ENCODE measurements at places on chromosomes 7 and 10. TPM values are rescaled to one million over a fixed set of nuclear protein-coding genes. Genes with fewer than 3 reads are reported as not detected.

DNA sequence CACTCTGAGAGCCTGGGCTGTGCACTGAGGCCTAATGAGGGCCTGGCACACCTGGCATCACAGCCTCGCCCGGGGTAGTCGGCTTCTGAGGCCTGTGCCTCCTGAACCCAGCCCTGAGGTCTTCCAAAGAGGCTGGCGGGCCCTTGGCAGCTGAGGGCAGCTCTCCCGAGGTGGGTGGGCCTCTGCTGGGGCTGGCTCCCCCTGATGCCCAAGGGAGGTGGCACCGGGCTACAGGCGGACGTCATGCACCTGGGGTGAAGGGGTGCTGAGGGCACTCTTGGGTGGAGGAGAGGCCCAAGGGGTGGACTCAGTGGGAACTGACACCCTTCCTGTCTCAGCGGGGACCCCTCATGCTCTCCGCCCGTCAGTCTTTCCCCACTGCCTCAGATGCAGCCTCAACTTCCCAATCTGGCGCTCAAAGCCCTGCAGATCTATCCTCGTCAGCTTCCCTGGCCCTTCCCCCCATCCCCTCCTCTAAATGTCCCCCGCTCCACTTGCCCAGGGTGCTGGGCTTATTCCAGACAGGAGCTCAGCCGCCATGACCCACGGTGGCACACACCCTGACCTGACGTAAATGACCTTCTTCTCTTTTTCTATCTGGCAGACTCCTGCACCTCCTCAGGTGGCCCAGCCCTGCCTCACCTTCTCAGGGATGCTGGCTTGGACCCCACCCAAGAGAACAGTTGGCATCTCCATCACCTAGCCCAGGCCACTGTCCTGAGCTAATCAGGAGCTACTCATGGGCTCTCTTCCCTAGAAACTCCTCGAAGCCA is 38.2 kb downstream of the MYL10 start:
- no peak for DNase-seq

DNA sequence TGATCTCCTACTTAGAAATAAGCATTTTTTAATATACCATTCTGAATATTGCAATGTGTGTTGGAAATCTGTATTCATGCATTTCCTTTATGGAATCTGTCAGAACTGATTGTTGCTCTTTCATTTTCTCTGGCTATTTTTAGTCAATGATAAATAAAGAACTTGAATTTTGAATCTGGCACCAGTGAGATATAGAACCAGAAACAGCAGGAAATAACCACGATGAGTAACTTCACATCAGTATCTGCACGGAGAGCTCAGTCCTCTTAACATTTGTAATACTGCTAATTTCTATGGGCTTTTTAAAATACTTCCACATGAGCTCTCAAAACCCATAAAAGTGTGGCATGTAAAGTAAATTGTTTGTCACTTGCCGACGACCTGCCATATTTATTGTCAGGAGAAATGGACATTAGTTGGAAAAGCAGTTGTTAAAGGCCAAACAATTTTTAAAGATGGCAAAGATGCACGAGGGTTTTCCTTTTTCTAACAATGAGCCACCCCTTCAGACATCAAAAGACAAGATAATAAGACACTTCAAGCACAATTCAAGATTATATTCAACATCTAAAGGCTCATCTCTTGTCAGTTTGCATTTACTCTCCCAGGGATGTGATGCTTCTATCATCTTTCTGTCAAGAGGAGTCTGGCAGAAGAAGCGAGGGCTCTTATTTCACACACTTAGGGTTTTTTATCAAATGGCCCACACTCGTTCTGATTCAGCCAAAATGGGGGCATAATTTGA is 118.3 kb downstream of the POU6F2 start:
- DNase-seq: no peak

- no peak for DNase-seq
Measured at GRCh38 chr7:124440081-124440480, 325.5 kb downstream of the GPR37 start.

Gene SPDYE2B
- 0.62 TPM for polyA plus RNA-seq

DNA sequence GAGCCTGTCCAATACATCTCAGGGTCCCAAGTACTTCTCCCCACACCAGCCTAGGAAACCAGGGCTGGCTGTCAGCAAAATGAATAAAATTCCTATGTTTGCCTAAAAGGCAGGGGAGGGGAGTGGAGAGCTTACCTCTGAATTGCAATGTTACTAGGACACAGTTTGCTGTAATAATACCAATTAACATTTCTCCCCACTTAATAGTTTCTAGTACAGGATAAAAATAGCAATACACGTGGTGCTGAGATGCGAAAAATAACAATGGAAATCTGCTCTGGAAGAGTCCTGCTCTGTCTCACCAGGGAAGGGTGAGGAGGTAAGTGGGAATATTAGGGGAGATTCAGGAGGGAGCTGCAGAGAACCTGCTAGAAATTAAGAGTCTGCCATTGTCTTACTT is 112.3 kb downstream of the PLXNA4 start:
- DNase-seq: no peak

GRCh38 chr10:2703953-2704352 is 363.4 kb upstream of the PFKP start:
- DNase-seq: no peak

GRCh38 chr7:39667341-39667923 is 44.1 kb downstream of the RALA start:
- DNase-seq: no peak

DNA sequence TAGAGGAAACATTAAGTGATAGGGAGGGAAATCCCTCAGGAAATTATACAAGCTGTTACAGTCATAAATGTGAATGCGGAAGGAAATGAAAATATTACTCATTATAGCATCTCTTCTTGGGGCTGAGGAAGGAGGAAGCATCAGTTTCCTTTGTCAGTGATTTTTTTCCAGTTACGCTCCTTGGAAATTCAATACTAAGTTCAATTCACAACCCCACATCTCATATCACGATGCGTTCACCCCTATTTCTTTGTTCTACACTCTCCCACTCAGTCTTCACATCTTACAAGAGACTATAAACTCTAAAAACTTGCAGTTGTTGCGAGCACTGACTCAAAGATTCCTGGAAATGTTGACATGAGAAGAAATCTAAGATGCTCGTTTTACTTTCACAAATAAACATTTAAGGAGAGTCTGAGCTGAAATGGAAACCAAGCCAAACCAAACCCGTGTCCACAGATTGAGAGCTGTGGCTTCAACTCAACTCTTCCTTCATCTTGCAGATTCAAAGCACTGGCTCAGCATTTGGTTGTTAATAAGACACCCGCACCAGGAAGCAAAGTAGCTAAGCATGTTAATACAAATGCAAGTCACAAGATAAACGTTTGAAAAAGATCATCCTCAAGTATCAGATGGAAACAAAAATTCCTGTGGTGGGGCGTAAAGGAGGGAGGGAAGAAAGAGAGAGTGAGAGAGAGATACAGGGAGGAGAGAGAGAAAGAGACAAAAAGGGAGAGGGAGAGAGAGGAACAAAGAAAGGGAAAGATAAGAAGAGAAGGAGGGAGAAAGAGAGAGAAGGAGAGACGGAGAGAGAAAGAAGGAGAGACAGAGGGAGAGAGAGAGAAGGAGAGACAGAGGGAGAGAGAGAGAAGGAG is 150.0 kb upstream of the RSU1 start:
- DNase-seq: no peak

Gene HTRA1
- 212 TPM for polyA plus RNA-seq

GRCh38 chr7:27994639-27995038 is 186.0 kb downstream of the JAZF1 start:
- no peak for DNase-seq

- DNase-seq: no peak
Measured at GRCh38 chr10:58217612-58218011, 50.1 kb downstream of the IPMK start.

Gene THNSL1
- 19.6 TPM for polyA plus RNA-seq

Gene FGFR2
- polyA plus RNA-seq: 86.5 TPM

GRCh38 chr7:133452577-133452976 is 199.7 kb downstream of the EXOC4 start:
- DNase-seq: no peak

Gene PNLIPRP3
- not detected for polyA plus RNA-seq

- no peak for DNase-seq
Measured at GRCh38 chr10:11434324-11434723, 177.1 kb downstream of the USP6NL start.

- DNase-seq: no peak
Measured at GRCh38 chr10:1690086-1690485, 47.2 kb downstream of the ADARB2 start.

DNA sequence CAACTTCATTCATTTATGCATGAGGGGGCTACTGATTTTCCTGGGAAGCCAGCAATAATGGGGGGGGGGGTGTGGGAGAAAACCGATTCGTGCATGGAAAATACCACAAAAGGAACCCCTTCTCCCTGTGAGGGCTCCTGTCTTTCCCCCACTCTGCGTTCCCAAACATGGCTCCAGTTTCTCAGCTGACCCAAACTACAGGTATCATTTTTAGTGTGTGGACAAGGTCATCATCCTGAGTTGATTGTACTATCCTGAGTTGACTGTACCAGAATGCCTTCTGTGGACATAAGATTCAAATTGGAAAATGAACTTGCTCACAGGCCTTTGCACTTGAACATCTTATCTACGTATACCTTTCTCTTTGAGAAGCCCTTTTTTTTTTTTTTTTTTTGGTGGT is 49.9 kb downstream of the ZRANB1 start:
- DNase-seq: no peak

GRCh38 chr10:74888962-74889661 is 62.7 kb downstream of the KAT6B start:
- DNase-seq: no peak

DNA sequence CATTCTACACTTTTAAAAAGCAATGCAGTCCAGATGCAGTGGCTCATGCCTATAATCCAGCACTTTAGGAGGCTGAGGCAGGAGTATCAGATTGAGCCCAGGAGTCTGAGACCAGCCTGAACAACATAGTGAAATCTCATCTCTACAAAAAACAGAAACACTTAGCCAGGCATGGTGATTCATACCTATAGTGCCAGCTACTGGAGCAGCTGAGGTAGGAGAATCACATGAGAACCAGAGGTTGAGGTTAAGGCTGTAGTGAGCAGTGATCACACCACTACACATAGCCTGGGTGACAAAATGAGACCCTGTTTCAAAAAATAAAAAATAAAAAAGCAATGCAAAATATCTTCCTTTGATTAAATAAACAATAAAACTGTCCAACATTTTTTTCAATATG is 205.2 kb downstream of the GRM8 start:
- no peak for DNase-seq

DNA sequence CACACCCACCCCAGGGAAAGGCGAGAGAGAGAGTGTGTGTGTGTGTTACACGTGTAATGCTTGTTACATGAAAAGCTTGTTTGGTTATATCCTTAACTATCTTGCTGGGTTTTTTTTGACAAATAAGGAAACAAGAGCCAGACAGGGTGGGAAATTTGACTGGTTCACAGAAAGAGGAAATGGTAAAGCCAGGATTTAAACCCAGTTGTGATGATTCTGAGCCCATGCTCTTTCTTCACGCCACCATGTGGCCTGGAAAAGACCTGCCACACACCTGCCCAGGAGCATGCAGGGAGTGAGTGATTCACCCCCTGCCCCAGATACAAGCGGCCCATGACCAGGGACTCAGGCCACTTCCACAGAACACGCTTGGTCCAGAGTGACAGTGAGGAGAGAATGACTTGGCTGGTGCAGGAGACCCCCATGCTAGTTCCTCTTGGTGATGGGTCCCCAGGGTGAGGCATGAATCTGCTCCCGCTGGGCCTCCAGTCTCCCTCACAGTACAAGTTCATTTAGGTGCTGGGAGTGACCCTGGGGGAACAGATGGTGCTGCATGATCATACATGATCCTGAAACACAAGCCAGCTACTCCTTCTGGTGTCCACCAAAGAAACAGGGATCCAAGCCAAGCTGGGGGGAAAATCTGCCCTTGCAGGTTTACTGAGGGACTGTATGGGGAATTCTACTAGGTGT is 21.0 kb upstream of the EIF5AL1 start:
- DNase-seq: no peak

Gene NCF1
- polyA plus RNA-seq: 1.6 TPM

Gene STN1
- 27.1 TPM for polyA plus RNA-seq

DNA sequence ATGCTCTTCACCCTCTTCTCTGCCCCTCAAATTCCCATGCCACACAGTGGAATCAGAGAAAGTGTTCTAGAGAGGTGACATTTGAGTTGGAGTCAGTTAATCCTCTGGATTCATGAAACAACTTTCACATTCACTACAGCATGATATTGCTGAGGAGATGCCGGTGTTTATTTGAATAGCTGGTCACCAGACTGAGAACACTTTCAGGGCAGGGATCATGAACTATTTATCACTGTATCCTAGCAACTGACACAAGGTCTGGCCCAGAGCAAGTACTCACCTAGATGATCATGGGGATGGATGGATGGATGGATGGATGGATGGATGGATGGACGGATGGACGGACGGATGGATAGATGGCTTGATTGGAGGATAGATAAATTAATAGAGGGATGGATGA is 116.7 kb upstream of the ZMIZ1 start:
- no peak for DNase-seq

Gene CLCN1
- 0.11 TPM for polyA plus RNA-seq

GRCh38 chr7:37013771-37014170 is 289.5 kb upstream of the AOAH start:
- no peak for DNase-seq

- no peak for DNase-seq
Measured at GRCh38 chr10:35336921-35337823, 863 bp downstream of the CCNY start.

GRCh38 chr10:11713186-11713743 is 28.9 kb upstream of the ECHDC3 start:
- DNase-seq: no peak

Gene CARD11
- polyA plus RNA-seq: 2.0 TPM

- DNase-seq: peak; percentile 51
Measured at GRCh38 chr10:22252801-22253579, 35.2 kb upstream of the EBLN1 start.

- no peak for DNase-seq
Measured at GRCh38 chr7:84188786-84189405, 5.7 kb downstream of the SEMA3A start.

Gene CYP26C1
- 0.04 TPM for polyA plus RNA-seq

GRCh38 chr7:150897502-150898474 is 45.5 kb downstream of the AOC1 start:
- DNase-seq: no peak

Gene AOAH
- 2.2 TPM for polyA plus RNA-seq

Gene FAM25G
- not detected for polyA plus RNA-seq

- DNase-seq: no peak
Measured at GRCh38 chr10:96671211-96671890, 49.0 kb downstream of the PIK3AP1 start.

DNA sequence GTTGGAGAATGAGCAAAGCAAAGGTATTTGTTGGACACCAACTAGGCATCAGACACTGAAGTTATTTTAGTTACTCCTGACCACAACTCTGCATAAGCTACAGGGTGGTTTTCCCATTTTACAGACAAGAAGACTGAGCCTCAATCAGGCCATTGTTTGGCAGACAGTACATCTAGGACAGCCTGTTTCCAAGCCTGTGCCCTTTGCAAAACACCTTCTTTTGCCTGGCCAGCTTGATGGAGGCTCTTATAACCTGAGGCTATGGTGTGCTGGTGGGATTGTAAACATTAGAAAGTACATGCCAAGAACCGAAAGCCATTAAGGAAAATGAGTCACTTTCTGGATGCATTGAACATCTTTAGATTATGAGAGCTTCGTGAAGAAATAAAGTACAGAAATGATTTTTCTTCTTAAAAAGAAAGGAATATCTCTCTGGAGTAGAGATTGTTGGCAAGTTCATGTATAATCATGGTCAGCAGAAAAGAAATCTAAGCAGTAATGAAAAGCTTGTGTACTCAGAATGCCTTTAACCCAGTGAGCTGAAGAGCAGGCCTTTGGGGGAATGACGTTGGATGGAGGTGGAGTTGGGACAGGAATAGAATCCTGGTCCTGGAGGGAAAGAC is 140.6 kb downstream of the KIAA1217 start:
- no peak for DNase-seq

- no peak for DNase-seq
Measured at GRCh38 chr7:2838451-2838850, 5.7 kb downstream of the GNA12 start.

Gene CTAGE8
- 5.2 TPM for polyA plus RNA-seq

Data from right renal pelvis (tissue), 4 donors.